ENCODE measurements at places on chromosomes 7 and 10.

- DNase-seq = peak; percentile 74
Observed at GRCh38 chr7:116395141-116395791, 104.3 kb upstream of the CAV2 start.

DNA sequence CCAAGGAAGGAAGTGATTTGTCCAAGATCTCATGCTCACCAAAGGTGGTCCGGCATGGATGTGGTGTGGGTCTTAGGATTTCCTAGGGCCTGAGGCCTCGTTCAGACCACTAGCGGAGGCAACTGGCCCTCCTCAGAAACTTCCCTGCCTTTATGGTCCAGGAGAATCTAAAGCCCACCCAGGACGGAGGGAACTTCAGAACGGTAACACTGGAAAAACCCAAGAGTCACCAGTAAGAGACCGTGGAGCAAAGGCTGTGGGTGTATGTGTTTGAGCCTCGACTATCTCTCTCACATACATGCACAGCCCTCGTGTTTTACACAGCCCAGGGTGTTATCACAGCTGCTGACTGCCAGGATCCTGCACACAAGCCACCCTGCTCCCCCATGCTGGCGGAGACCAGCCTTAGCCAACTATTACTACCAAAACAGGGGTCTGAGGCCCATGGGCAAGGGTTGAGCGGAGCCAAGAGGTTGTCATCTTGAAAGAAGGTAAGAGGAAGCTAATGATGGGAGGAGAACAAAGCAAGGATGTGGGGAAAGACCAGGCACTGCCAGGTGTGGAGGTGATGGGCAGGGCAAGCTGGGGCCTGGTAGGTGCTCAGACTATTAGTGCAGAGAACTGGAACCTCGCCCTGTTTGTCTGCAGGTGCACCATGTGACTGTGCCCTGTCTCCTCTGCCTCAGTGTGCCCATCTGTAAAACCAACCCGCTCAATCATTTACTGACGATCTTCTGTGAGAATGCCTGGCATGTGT is 170.2 kb upstream of the ZMIZ1 start:
- DNase-seq = no peak

GRCh38 chr7:75985009-75985517 is 9.3 kb downstream of the TMEM120A start:
- no peak for DNase-seq

DNA sequence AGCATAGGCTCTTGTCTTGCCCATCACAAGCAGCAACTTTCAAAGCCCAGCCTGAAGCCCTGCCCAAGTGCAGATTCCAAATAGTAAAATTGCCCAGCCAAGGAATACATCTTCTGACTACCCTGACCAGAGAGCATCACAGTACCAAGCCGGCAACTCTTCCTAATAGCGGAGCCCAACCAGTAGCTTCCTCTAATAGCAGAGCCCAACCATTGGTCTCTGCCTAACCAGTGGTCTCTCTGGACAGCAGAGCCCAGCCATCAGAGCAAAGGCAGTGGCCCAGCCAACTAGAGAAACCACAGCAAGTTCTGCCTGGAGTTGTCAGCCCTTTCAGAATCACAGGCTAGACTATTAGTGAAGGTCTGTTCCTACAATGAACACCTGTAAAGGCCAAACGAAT is 285.6 kb downstream of the HGF start:
- no peak for DNase-seq

DNA sequence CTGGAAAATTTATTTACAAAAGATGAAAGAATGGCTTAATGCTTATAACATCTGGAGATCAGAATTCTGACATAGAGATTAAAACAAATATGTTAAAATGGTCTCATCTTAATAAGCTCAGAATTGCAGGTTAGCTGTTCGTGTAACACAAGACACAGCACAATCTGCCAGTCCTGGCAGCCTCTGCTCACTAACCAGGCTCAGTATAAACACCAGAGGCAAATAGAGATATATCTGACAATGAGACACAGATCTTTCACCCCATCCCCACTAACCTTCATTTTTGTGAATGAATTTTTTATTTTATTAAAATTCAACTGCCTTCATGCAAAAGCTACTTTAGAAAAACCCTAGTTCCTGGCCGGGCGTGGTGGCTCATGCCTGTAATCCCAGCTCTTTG is 51.8 kb downstream of the RELN start:
- no peak for DNase-seq

DNA sequence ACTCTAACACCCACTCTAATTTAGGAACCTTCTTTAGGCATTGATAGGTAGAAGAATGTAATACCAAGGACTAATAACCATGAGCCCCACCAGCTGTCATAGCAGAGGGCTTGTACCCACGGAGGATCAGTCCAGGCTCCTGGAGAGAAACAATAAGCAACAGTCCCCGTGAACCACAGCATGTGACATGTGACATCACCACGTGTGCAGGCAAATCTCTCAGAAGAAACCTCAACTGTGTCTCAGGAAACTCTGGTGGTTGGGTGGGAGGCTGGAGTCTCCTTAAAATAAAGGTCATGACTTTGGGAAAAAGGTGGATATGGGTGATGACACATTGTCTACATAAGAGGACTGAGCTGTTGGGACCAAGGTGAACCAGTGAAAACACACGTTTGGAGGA is 653.9 kb upstream of the FOXK1 start:
- DNase-seq = no peak

GRCh38 chr10:104054430-104054829 is 31.2 kb downstream of the COL17A1 start:
- peak; percentile 16 for DNase-seq

DNA sequence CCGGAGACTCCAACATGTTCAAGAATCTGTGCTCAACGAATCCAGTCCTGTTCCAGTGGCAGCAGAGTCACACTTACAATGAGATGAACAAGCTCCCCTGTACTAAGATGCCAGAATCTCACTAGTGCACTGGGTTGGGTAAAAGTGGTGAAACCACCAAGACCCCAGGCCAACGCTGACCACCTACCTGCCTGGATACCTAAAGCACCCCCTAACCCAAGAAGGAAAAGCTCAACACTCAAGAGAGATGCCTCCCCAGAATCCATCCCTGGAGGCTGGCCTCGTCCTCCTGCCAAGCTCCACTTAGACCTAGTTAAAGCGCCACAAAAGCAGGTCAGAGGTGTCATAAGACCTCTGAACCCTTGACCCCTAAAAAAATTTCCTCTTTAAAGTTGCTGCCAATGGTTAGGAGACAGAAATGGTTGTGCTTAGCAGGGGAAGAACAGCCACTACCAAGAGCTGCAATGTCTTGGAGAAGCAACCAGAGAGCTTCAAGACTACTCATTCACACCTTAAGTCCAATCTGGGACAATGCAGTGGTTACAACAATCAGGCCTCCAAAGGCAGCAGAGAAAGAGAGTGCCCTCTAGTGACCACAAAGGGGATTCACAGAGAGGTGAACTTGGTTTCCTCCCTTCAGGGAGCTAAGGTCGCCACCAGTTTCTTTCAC is 94.6 kb upstream of the MACROH2A2 start:
- DNase-seq = peak; percentile 51

- no peak for DNase-seq
Observed at GRCh38 chr7:117202511-117202910, 120.3 kb downstream of the WNT2 start.

DNA sequence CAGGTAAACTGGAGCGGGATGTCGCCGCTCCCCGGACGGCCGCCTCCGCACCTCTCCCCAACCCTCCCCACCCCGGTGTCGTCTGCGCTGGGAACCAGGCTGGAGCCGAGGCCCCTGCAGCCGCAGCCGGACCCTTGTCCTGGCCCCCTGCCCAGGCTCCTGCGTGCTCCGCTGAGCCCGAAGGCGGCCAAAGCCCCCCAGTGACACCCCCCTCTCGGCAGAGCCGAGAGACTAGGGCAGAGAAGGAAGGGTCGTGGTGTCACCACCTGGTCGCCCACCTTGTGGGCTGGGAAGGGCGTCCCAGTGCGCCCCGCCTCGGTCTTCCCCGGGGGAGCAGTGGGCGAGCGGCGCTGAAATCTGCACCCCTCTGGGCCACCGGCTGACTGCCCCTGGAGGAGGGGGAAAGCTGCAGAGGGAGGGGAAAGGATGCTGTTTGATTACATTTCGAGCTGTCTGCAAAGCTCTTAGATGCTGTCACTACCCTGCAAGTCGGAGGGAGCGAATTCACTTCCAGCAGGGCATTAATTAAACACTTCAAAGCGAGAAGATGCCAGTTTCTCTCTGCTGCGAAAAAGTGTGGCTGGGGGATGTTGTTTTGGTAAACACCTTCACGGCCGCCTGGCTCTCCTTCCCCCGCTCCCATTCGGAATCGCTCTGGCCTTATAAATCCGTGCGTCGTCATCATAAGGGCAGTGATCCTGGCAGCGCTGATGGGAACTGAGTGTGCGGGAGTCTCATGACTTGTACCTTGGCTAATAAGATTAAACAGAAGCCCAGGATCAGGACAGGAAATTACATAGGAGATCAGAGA is 622 bp downstream of the DYNC1I1 start:
- no peak for DNase-seq

GRCh38 chr10:1123972-1124371 is 67.8 kb downstream of the WDR37 start:
- DNase-seq = no peak

GRCh38 chr10:44301781-44302355 is 83.0 kb downstream of the CXCL12 start:
- DNase-seq = no peak

DNA sequence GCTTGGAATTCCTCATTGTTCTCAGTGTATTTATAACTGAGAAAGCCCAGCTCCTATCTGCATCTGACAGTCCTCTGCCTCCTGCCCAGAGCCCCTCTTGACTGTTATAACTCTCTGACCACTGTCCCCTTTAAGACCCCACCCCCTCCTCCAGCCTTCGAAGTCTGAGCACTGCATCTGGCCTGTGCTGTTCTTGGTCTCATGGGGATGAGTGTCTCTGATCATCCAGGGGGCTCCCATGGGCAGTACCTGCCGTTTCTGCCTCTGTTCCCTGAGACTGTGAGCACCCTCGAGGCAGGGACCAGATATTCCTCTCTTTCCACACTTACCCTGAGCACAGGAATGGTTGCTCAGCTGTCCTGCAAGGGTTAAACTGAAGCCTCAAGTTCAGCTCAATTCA is 7.7 kb downstream of the GHRHR start:
- DNase-seq = no peak

DNA sequence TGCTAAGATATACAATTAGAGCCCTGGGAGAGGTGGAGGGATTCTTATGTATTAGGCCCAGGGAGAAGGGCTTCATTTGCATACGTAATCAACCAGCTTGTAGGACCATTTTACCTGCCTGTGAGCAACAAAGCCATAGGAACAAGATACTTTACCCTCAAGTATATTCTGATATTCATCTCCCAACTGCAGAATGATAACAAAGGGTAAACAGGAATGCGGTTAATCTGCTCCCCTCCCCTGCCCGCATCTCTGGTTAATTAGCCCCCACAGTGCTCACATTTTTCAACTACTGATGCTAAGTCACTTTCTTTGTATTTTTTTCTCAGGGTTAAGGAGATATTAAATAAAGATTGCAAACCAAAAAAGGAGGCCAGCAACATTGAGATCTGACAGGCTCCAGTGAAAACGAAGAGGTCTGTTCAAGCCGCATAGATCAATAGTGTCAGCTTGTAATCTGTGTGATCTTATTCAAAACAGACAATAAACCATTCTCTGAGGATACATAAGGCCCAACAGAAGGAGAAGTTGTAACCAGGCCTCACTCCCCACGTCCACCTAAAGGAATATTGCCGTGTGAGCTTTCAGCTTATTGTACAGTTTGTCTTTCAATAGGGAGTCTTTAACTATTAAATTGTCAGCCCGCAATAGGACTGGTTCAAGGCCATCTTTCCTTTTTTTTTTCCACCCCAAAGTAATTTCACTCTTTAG is 203.4 kb downstream of the RAPGEF5 start:
- DNase-seq = no peak

- DNase-seq = no peak
Observed at GRCh38 chr7:81111358-81111757, 192.5 kb upstream of the SEMA3C start.

DNA sequence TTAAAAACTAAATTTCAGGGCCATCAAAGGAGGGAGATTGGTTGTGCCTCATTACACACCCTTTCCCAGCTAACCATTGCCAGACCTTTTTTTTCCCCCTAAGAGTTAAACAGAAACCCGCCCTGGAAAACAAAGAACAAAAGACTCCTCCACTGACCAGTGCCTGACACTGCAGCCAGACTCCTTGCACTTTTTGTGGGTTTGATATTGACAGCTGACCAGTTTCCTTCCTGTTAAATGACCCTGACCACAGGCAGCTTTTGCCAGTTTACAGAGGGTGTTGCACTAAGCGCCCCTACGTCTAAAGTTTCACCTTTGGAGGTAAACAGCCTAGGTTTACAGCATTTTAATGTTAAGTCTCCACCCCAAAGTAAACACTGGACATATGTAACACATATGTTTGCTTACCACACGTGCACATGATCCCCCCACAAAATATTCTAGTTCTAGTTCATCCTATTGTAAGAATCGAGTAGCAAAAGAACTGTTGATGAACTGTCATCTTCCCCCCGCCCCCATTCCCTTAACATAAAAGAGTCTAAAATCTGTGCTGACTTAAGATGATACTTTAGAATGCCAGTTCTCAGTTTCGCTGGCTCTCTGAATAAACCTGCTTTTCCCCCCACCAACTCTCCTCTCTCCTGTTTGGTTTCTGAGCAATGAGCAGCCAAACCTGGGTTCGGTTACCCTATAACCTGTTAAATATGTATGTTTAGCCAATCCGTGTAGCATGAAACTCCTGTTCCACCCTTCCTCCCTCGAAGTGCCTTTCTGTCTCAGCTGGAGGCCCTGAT is 38.0 kb downstream of the FOXI2 start:
- DNase-seq = no peak

DNA sequence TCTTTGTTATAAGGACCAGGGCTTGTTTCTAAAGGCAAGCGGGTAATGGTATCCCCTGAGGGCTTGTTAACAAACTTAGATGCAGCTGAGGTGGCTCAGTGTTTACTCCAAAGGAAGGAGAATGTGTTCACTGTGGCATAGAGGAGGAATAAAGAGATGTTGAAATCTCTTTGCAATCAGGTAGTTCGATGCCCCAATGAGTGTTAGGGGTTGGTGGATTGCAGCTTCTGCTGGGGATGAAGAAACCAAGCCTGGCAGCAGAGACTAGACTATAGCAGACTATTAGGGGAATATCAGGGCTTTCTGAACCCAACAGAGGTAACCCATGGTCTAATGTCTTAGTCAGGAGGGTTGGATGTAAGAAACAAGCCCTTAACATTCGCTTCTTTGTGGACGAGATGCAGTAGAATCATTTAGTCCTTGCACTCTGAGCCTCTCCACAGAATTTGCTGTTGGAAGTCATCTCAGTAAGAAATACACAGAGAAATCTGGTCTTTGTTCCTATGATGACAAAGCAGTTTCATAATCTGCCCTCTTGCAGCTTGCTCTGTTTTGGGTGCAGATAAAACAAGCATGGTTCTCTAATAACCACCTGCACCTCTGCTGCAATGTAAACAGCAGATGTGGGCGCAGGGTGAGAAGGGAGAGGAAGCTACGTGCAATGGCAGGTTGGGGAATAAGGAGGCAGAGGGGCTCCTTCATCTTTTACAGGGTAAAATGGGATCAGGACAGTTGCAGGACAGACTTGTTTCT is 108.6 kb downstream of the NRF1 start:
- DNase-seq = no peak

All from LoVo (cell line).